ENCODE measurements at places on chromosomes 7 and 10. TPM values are rescaled to one million over a fixed set of nuclear protein-coding genes. Genes with fewer than 3 reads are reported as not detected.

Gene PVRIG
- total RNA-seq = 0.13 TPM

Gene CLDN3
- 0.13 TPM for total RNA-seq

Gene MRLN
- total RNA-seq = 254 TPM

Gene PON2
- 71.6 TPM for total RNA-seq

Gene NOS3
- 4.9 TPM for total RNA-seq

Gene ZNF239
- 8.2 TPM for total RNA-seq

Gene GRB10
- total RNA-seq = 13.0 TPM

Gene MSMB
- total RNA-seq = not detected

Gene CDK1
- total RNA-seq = 30.9 TPM

Gene ZP3
- total RNA-seq = 0.49 TPM

Gene ADO
- total RNA-seq = 16.6 TPM

Gene GJC3
- total RNA-seq = 0.53 TPM

Gene CROT
- total RNA-seq = 8.9 TPM

Gene MET
- total RNA-seq = 19.6 TPM

Gene CD36
- total RNA-seq = 300 TPM

Gene CLDN4
- 0.27 TPM for total RNA-seq

Gene TRIM24
- total RNA-seq = 13.7 TPM
